ENCODE measurements at places on chromosomes 4 and X.
A peak's percentile ranks its signal among the peaks of the same experiment; 100 is the strongest.

GRCh38 chr4:185640811-185641675 is 105.7 kb upstream of the PDLIM3 start:
- peak; percentile 2 for DNase-seq

DNA sequence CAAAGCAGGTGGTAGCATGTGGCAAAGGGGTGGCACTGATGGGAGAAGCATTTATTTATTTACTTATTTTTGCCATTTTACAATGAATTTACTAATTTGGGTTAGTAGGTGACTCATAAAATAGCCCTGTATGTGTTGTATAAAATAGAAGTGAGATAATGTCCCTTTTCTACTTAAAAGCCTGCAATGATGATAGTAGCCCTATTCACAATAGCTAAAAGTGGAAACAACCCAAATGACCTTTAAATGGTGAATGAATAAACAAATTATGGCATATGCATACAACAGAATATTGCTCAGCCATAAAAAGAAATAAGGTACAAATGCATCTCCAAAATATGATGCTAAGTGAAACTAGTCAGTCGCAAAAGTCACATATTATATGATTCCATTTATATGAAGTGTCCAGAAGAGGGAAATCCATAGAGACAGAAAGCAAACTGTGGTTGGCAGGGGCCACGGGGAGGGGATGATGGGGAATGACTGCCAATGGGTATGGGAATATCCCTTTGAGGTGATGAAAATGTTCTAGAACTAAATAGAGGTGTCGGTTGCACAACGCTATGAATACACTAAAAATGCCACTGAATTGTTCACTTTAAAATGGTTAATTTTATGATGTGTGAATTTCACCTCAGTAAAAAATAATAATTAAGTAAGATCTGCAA is 35.8 kb upstream of the FAM9C start:
- DNase-seq, result no peak

- no peak for DNase-seq
These were observed 381.4 kb downstream of the BCOR start for GRCh38 chrX:39716401-39716800.

GRCh38 chr4:16606691-16607090 is 291.8 kb downstream of the LDB2 start:
- no peak for DNase-seq

- no peak for DNase-seq
These were observed 30.1 kb downstream of the HMGB3 start for GRCh38 chrX:151013164-151013743.

DNA sequence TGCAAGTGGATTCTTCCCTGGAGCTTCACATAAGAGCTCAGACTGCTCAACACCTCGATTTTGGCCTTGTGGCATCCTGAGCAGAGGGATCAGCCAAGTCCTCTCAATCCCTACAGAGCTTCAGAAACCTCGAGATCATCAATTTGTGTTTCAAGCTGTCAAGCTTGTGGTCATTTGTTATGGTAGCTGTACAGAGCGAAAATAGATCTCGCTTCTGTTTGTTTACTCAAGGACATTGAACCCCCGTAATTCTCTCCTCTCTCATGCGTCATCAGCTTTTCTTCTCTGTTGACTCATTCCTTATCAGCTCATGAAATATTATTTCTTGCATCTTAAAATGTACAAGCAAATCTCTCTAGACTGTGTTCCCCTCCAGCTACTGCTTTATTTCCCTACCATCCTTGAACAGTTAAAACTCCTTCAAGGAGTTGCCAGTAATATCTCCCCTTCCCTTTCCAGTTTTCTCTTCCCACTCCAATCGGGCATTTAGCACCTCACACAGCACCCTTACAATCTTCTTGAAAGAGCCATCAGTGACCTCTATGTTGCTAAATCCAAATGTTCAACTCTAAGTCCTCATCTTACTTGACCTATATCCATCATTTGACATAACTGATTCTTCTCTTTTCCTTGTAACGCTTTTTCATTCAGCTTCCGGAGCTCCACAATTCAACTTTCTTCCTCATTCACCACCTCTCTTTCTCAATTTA is 106.2 kb upstream of the FAT1 start:
- DNase-seq, result no peak

DNA sequence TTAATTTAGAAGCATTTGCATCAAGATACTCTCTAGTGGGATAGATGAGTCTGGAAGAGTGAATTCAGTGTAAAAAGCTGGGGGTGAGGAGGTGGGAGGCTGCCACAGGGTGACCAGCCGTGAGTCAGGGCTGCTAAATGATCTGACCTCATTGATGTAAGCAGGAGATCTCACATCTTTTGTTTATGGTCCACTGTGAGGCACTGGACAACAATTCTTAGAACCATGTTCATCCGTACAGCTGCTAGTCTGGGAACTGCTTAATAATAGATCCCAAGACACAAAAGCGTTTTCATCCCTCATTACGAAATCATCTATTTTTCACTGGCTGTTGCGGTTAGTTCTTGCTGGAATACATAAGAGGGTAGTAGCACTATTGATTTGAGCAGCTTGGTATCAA is 14.1 kb downstream of the KLF3 start:
- DNase-seq, result no peak

- DNase-seq, result no peak
These were observed 34.2 kb upstream of the SH3D19 start for GRCh38 chr4:151359576-151359975.

DNA sequence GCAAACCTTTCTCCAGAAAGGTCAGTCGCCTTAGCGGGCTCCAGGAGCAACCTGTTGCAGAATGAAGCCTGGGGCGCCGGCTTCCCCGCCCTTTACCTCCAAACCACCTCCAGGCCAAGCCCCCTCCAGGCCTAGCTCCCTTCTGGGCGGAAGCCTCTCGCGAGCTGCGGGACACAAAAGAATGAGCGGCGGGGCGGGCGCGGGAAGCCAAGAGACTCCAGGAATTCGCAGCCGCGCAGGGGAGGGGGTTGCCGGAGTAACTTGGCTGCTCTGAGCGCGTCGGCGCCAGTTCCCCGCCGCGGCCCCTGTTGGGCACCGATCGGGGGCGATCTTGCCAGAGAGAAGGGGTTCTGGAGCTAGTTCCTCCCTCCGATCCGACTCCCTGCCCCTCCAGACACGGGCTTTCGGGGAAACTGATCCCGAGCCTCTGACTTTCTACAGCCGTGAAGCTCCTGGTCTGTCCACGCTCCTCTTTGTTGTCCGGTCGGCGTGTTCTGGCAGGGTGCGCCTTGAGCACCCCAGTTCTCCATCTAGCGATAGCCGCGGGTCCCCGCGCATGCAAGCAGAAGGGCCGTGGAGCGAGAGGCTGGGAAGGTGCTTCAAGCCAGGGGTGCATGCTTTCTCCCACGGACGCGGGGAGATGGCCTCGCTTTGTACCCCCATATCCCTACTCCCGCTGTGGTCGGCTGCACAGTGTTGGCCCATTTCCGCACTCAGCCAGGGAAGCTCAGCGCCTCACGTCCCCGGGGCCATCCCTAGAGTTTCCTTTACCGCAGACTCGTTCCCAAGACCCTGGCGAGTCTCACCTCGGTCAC is 1.2 kb downstream of the PROM1 start:
- no peak for DNase-seq

DNA sequence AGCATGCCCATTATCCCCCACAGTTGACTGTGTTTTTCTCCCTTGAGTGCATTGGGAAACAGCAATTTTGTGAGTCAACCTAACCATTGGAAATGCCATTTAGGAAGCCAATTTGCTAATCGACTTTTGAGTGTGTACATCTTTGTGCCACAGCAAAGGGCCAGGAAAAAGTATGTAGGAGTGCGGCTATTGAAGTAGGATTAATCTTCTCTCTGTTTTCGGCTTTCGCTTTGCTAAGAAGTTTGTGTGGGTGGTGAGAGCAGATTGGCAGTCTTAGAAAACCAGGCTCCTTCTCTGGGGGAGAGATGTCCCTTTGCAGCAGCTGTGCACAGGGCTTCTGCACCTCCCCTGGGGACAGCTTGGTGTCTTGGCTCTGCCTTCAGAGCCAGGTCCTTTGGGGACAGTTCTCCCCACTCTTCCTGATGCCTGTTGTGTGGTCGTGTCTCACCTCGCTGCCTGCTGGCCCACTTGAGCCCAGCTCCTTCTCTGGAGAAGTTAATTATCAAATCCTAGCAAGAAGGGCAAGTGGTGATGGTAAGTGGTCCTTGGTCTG is 74.5 kb downstream of the GEMIN8 start:
- no peak for DNase-seq

DNA sequence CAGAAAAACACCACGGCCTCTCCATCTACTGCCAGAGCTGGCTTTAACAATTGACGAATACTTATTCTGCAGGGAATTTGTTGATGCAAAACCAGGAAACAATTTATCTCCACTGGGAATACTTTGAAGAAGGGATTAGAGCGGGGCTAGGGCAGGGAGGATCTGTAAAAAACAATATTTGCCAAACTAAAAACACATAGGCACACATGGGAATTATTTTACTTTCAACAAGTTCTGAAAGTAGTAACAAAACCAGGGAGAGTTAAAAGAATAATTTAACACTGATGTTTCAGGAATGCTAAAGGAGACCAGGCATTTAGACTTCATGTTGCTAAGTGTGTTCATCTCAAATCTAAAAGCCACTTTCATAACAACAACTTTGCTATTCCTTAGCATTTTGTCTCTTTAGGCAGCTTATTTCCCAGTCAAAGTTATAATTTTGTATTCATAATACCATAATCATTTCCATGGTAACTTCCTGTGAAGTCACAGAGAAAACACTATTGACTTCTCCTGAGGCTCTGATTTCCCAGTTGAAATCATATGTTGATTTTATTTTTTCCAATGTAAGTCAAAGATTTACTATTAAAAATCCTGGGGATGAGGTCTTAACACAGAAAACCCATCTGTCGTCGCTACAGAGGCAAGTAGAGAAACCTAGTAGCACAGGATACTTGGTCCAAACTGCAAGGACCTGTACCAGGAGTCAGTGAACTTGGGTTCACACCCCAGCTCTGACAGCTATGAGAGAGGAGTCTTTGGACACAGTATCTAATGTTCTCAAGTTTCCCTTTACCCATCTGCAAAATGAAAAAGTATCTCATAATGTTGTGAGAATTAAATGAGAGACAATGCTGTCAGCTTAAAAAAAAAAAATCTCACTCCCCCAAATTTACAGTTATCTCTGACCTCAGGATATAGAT is 69.3 kb downstream of the SH3RF1 start:
- DNase-seq, result no peak

DNA sequence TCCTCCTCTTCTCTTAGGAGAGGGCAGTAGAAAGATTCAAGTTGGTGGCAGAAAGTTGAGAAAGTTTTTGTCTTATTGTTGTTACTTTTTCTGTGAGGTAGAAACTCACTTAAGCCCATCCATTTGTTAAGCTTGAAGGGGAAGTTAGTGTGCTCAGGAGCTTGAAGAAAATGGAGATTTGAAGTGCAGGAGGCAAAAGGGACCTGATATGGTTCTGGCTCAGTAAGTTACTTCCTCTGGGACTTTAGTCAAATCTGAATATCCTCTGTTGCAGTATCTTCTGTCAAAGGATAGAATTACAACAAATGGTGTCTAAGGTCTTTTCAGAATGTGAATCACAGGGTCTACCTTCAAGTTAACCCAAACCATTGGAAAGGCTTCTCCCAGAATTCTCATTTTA is 46.2 kb downstream of the CXCL13 start:
- DNase-seq, result no peak

DNA sequence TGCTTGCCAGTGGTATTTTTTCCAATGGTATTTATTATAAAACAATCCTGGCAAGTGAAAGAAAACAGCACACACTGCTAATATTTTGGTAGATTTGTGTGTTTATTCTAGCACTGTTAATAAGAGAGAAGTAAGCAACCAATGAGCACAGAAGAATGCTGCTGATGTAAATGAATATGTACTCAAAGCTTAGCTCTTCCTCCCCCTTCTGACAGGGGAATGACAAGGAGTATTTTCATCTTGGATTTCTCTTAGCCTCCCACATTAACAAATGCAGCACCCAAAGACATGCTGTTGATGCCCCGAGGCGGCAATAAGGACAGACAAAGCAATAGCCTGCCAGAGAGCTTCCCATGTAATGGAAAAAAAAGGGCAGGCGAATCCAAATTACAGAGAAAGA is 18.6 kb downstream of the ARHGAP6 start:
- no peak for DNase-seq

DNA sequence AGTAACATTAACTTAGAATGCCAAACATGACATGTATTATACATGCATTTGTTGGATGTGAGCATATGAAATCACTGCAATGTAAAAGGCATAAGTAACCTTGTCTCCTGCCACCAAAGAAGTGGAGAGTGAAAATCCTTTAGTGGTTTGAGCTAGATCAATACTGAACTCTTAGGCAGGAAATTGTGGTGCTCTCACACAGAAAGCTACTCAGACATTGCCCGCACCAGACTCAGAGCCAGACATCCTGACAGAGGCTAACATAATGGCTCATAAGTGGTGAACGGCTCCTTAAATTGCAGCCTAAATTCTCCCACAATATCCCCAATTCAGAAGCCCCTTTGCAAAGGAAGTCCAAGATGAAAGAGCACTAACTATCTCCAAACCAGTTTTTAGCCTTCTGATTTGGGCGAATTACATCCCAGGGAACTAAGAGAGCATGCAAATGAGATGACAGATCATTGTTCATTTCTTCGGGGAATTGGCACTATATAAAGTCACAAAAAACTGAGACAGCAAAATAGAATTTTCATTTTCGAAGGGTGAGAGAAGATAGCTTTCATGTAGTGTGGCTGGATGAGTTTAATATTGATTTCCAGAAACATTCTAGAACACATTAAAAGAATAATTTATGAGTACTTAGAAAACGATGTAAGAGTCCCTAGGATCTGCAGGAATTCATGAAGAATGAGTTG is 233.6 kb upstream of the RPS6KA3 start:
- peak; percentile 11 for DNase-seq

DNA sequence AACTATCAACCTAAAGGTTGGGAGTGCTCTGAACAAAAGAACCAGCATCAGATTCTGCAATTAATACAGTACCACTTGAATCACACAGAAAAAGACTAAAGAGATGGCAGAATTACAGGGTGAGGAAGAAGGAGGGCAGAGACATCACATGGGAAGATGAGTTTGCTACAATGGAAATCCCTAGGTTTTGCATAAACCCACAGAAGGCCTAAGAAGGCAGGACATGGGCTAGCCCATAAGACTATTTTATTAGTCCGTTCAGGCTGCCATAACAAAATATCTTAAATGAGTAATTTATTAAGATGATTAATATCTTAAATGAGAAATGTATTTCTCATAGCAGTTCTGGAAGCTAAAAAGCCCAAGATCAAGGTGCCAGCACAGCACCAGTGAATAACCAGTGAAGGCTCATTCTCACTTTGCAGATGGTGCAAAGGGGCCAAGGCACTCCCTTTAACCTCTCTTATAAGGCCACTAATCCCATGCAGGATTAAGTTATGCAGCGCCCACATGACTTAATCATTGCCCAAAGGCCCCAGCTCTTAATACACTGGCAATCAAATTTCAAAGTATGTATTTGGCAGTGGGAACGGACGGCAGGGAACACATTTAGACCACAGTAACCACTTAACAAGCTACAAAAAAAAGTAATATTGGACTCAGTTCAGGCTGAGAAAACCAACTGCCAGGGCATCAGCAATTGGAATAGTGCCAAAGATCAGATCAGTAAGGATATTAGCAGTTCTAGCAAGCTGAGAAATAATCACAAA is 47.6 kb upstream of the NEUROG2 start:
- DNase-seq, result no peak

- DNase-seq, result no peak
These were observed 165.4 kb downstream of the SH3BGRL start for GRCh38 chrX:81367291-81367690.

- no peak for DNase-seq
These were observed 292.5 kb upstream of the DCAF8L1 start for GRCh38 chrX:28273736-28274135.

- no peak for DNase-seq
These were observed 117.2 kb upstream of the MED14 start for GRCh38 chrX:40852586-40852985.

All from CD4-positive, alpha-beta T cell treated with Interleukin-2 at 100 ng/mL for 4 hours (primary cell).